Stromal cell of bone marrow (primary cell): ENCODE measurements at places on chromosomes 4 and X.

DNA sequence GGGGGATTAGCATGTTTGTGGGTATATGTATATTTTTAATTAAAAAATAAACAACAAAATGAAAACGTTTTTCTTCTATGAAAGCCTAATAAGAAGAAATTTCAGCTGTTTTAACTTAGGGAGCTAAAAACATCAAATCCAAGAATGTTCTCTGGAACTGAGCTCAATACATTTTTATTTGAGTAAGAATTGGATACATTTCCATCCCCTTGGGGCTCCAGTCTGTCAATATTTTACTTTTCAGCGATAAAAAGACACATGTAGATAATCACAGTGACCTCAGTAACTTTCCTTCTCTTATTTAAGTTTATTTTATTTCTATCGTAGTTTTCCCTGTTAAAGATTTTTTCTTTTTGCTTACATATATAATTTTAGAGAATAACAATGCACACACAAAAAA, 59.3 kb downstream of the ELOVL6 start:
- DNase-seq: no peak

GRCh38 chrX:69021141-69021960, 143.9 kb downstream of the PJA1 start:
- no peak for DNase-seq

DNA sequence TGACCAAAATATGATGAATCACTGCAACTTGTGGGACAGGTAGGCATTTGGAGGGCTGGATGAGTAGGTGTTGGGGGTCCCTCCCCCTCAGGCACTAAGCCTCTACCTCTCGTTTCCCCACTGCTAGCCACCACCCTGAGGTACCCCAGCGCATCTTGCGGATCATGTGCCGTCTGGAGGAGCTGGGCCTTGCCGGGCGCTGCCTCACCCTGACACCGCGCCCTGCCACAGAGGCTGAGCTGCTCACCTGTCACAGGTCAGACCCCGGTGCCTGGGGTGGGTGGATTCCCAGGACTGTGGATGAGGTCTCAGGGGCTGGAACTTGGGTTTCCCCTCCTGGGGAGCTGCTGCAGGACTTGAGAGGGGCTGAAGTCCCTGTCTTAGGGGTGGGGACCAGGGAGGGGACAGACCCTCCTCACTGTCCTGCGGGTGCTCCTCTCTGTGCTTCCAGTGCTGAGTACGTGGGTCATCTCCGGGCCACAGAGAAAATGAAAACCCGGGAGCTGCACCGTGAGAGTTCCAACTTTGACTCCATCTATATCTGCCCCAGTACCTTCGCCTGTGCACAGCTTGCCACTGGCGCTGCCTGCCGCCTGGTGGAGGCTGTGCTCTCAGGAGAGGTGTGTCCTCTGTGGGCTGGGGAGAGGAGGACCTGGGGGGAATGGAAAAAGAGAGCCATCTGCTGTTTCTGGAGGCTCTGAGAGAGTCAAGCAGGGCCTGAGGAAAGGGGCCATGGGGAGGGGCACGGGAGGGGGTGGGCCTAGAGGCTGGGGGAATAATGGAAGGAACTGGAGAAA, 10.1 kb upstream of the ERAS start:
- DNase-seq: no peak

GRCh38 chrX:151722241-151722846, 6.5 kb downstream of the FATE1 start:
- no peak for DNase-seq

DNA sequence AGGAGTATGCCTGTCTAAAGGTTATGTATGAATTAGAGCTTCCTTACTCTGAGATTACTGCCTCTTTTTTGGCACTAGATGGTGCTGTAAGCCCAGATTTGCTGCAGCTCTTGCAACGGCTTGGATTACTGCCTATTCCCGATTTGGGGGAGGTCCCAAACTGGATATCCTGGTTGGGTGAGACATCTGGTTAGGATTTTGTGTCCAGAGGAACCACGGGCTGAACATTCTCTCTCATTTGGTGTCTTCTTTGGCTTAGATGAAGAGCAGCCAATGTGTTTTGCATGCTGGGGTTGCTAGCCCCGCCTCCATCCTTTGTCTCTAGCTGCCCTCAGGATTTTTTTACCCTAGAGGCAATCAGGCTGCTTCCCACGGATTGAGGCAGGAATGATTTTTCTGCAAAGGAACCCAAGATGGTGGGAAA, 31.9 kb downstream of the F8A1 start:
- peak; percentile 68 for DNase-seq

DNA sequence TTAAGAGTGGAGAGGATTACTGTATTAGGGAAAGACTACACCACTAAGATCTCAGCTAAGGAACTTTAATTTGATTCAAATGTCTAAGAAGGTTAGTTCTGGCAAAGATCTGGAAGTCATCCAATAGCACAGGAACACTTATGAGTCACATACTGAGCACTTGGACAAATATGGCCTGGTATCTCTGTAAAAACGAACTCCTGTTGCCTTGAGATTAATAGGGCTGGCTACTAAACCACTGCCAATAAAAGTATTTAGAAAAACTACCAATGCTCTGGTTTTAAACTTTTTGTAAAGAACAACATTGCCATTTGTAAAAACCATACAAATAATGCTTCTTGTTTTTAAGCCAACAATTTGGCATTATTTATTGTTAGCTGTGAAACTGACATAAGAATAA, 70.5 kb downstream of the SEC24D start:
- peak; percentile 88 for DNase-seq

DNA sequence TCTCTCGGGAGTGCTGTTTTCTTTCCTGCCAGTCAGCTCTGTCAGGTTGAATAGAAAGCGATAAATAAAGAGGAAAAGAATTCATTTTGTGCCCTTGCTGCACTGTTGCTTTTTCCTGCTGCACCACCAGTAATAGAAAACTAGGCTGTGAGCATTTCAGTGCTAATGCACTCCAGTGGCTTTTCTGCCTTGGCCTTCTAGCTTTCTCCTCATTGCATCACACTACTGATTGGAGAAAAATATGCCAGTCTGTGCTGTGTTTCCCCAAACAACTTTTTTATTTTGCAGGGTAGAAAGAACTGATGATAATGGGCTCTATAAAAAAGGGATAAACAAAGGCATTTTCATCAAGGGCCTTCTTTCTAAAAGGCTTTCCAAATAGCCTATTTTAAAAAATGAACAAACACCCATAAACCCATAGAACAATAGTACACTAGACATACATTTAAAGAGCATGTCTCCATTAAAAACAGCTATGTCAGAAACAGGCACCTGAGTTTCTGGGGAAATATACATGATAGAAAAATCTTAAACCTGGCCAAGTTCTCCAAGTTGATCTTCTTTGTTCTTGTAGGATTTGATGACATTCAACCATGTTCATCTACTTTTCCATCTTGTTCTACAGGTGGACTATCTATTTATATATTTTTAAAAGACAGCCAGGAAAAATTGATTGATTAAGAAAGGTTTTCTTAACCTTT, 86.3 kb downstream of the GPRIN3 start:
- no peak for DNase-seq

DNA sequence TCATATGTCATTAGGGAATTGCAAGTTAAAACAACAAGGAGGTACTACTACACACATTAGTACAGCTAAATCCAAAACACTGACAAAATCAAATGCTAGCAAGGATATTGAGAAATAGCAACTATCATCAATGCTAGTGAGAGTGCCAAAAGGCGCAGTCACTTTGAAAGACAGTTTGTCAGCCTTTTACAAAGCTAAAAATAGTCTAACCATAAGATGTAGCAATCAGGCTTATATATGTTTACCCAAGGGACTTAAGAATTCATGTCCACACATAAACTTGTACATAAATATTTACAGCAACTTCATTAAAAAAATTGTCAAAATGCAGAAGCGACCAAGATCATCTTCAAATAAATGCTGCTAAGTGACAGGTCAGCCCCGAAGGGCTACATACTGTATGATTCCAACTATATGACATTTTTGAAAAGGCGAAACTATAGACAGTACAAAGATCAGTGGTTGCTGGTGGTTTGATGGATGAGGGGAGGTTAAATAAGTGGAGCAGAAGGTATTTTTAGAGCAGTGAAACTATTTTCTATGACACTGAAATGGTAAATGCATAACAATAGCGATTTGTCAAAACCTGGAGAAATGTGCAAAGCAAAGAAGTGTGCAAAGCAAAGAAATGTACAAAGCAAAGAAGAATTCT, 704.8 kb downstream of the ARAP2 start:
- no peak for DNase-seq

DNA sequence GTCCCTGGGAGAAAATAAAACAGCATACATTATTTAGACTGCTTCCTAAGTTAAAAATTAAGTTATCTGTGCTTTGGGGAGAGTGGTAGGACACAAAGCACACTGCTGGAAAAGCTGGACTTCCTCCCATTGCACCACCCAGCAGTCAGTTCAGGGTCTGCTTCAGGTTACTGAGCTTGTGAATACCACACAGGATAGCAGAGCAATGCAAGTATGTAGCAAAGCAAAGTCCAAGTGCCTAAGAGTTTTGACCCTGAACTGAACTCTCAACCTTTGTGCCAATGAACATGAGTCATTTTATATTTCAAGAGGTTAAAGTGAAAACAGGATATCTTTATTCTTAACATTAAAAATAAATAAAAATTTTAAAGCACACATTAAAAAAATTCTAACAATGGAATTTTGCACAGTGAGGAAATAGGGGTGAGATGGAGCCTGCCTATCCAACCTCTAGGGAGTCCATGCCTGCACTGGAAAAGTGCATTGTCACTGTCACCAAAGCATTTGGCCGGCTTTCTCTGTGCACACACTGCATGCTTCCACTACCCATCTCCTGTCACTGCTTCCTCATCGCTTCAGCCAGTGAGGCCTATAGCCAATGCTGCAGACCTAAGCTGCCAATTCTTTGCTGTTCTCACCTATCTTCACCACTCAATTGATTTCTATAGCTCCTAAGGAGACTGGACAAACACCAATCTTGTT, 50.9 kb downstream of the ABCG2 start:
- DNase-seq: no peak

GRCh38 chr4:118787844-118788380, 48.0 kb downstream of the SEC24D start:
- no peak for DNase-seq

- DNase-seq: no peak
These were observed 9.0 kb upstream of the TMEM144 start for GRCh38 chr4:158201322-158201721.

DNA sequence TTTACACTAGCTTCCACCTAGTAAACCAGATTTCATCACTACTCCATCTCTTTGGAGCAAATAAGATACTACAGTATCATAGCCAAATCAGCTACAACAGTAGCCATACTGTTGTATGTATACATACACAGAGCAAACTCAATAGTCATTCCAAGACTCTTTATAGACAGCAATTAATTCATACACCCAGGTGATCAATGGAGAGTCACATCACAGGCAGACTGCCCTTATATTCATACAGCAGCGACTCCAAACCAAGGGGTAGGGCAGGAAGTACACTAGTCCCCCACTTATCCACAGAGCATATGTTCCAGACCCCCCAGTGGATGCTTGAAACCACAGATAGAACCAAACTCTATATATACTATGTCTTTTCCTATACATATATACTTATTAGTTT, 76.6 kb downstream of the FBXW7 start:
- DNase-seq: no peak

DNA sequence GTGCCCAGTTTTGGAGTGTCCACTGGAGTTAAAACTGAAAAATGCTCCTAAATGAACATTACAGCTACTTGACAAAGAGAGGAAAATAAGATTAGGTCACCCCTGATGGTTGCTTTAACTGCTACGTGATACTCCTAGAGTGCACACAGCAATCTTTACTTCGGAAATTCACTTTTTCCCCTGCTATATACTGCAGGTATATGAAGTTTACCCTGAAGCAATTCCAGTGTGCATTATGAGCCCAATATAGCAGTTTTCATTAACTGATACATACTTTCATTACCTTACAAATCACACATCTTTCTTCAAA, 773 bp upstream of the ZNF827 start:
- DNase-seq: no peak

GRCh38 chr4:41425650-41426049, 112.3 kb upstream of the LIMCH1 start:
- no peak for DNase-seq

GRCh38 chrX:123830309-123830708, 29.5 kb upstream of the XIAP start:
- DNase-seq: peak; percentile 59
